ENCODE measurements at places on chromosomes 16 and 17.

DNA sequence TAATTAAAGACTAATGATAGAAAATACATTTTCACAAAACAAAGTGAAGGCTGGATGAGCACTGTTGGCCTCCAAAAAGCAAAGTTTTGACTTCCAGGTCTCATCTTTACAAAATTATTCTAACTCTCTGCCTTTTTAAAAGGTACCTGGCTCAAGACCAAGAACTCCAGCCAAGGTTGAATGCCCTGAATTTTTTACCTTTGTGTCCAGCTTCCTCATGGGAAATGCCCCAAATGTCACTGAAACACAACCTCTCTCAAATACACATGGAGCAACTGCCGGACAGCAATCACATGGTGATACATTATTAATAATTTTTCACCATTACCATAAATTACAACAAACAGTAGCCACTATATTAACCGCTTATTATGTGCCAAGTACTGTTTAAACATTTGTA is 32.2 kb downstream of the ADAMTS18 start:
- no peak for DNase-seq

- DNase-seq: no peak
These were observed 45.5 kb upstream of the CDH3 start for GRCh38 chr16:68599586-68599985.

DNA sequence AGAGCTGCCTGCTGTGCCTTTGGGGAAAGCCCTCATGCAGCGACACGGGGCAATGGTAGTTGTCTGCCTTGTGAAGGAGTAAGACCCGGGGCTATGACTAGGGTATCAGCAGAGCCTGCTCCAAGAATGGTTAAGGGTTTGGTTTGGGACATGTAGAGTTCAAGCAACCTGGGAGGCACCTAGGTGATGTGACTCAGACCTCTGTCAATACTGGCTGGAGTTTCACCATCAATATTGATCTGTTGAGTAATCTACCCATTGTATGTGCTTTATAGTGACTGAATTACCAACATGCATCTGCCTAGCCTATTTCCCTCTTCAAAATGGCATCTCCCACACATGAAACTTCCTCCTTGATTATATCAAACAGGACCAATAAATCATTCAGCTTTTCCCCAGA is 398.4 kb upstream of the HSBP1 start:
- no peak for DNase-seq

- DNase-seq: no peak
These were observed 2.7 kb downstream of the TOM1L1 start for GRCh38 chr17:54903375-54903774.

GRCh38 chr17:60676758-60677307 is 818 bp upstream of the BCAS3 start:
- no peak for DNase-seq

DNA sequence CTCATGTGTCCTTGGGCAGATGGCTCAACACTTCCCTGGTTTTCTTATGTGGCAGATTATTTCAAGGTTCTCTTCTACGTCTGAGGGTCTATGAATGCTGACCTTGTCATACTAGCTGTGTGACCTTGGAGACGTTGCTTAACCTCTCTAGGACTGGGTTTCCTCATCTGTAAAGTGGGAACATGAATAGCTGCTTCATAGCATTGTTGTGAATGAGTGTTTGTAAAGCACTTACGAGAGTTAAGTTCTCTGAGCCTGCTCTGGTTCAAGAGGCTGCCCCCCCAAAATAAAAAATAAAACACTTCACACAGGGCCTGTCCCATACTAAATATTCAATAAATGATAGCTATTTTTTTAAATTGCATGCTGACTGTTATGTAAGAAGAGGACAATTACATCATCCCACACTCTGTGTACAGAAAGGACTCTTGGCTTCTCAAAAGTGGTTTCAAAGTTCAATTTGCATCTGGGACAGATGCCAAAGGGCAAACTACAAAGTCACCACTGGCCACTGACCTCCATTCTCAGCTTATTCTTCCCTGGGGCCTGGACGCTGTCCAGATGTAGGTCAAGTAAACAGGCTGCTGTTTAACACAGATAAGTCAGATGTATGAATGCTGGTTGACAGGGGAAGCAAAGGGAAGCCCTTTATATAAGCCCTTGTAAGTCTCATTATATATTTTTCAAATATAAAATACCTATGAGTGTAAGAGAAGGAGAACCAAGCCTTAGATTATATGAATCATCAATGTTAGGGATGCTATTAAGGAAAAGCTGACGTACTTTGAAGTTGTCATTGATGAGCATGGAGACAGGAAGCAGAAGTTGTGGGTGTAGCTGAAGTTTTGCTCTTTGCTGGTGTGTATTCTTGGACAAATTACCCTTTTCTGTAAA is 15.4 kb upstream of the NDEL1 start:
- no peak for DNase-seq

DNA sequence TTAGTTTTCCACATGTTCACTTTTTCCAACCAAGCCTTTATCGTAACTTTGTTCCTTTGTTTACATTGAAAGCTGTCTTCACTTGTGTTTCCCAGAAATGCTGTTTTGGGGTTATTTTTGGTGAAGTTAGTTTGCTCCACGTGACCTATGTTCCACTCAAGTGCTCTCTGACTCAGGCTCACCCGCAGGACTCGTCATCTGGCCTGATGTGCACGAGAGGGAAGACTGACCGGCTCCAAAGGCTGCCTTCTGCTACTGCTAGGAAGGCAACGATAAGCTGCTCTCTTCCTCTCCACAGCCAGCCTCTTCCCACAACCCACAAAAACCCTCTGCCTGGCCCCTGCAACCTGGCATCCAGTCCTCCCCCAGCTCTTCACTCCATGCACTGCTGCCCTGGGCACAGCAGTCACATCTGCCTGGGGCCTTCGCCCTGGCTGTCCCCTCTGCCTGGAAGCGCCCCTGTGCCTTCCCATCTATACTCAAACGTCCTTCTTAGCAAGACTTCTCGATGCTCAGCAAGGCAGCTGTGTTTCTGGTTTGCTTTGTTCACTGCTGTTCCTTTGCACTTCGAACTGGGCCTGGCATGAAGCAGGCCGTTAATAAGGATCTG is 28.0 kb downstream of the ZCCHC14 start:
- peak; percentile 88 for DNase-seq

GRCh38 chr17:48283411-48283810 is 146.6 kb downstream of the SKAP1 start:
- DNase-seq: no peak

GRCh38 chr16:2250652-2251295 is 613 bp downstream of the ECI1 start:
- no peak for DNase-seq

DNA sequence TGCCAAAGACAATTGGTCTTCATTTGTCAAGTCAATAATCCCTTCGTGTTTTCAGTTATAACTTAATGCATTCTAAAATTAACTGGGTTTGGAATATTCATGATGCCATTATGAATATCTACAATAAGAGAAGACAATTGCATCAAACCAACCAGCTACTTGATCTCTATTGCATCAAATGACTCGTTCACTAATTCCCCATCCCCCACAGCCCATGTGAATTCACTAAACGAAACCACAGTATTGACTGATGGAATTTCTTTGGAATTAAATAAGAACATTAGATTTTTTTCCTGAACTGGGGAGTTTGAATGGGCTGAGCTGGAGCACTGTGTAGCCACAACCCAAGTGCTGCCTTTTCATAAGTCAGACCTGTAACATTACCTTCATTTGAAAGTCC is 65.3 kb downstream of the HS3ST3B1 start:
- DNase-seq: no peak

GRCh38 chr17:55351226-55351625 is 70.4 kb downstream of the MMD start:
- peak; percentile 4 for DNase-seq

DNA sequence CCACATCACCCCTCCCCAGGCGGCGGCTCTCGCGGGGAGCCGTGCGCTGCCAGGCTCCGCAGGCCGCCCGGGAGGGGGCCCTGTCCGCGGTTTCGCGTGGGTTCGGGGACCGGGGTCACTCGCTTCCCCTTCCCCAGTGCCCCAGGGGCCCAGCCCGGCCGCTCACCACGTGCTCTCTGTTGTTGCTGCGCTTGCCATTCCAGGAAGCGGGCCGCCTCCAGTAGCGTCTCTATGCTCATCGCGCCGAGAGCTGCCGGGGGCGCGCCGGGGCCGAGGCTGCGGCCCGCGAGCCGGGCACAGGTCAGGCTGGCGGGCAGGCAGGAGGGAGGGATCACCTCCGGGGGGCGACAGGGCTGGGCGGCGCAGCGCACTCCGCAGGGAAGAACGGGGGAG is 390 bp downstream of the MNT start:
- peak; percentile 70 for DNase-seq

DNA sequence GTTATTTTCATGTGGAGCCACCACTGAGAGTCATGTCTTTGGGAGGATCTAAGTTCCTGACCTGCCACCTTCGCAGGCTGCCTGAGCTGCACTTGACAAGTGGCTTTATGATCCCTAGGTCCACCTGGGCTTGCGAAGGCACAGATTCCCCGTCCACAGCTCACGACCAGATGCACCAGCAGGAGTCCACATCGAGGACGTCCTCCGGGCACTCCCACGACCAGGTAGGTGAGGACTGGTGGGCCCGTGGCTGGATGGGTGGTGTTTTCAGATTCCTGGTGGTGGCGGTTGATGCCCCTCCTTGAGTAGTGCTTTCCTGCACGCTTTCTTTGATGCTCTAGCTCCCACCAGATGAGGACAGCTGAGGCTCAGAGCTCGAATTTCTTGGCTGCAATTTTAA is 14.8 kb downstream of the FAM234A start:
- DNase-seq: no peak

Measured in NB4 (cell line).